ENCODE measurements at places on chromosomes 1 and 21. TPM values are rescaled to one million over a fixed set of nuclear protein-coding genes. Genes with fewer than 3 reads are reported as not detected.
A peak's percentile ranks its signal among the peaks of the same experiment; 100 is the strongest.

Gene MYBPH
- total RNA-seq = 0.22 TPM

Gene TRIM63
- total RNA-seq = 0.26 TPM

DNA sequence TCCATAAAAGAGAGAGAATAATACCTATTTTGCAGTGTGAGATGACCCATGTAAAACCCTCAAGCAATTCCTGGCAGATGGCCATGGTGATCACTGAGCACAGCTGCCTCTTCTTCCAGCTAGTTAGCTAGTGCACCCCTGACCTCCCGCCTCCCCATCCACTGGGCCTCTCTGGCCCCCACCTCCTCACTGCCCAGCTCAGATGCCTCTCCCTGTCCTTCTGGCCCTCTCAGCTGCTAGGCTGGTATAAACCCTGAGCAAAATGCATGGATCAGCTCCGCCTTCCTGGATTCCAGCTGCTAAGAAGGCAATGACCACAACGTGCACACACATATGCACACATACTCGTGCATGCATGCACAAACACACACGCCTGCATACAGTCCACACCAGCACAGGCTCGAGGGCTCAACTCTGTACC lies 117.2 kb downstream of the DMRTB1 start:
- peak; percentile 35 for DNase-seq

DNA sequence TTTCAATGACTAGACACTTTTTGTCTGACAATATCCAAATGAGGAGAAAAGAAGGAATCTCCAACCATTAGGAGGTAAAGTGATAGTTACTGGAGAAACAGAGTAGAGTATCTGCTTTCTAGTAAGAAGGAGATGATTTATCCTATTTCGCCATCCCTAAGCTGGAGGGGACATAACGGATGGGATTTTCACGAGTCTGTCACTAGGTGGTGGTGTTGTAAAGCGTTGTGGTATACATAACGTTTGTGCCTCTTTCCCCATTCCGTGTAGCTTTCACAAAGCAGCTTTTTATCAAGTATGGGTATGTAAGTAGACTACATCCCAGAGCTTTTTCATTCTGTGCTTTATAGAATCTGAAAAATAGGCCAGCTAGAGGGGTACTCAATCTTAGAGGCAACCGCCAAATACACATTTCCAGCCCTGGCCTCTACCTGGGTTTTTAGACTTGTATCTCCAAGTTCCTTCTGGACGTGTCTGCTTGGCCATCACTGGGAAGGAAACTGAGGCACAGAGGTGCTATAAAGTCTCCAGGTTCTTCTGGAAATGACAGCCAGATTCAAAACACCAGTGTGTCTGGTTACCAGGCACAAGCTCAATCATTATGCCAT lies 33.3 kb upstream of the FAM3B start:
- DNase-seq = no peak

DNA sequence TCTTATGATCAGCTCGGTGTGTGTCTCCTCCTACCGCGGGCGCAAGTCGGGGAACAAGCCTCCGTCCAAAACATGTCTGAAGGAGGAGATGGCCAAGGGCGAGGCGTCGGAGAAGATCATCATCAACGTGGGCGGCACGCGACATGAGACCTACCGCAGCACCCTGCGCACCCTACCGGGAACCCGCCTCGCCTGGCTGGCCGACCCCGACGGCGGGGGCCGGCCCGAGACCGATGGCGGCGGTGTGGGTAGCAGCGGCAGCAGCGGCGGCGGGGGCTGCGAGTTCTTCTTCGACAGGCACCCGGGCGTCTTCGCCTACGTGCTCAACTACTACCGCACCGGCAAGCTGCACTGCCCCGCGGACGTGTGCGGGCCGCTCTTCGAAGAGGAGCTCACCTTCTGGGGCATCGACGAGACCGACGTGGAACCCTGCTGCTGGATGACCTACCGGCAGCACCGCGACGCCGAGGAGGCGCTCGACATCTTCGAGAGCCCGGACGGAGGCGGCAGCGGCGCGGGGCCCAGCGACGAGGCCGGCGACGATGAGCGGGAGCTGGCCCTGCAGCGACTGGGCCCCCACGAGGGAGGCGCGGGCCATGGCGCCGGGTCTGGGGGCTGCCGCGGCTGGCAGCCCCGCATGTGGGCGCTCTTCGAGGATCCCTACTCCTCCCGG lies 1.5 kb downstream of the KCNC4 start:
- DNase-seq = no peak

DNA sequence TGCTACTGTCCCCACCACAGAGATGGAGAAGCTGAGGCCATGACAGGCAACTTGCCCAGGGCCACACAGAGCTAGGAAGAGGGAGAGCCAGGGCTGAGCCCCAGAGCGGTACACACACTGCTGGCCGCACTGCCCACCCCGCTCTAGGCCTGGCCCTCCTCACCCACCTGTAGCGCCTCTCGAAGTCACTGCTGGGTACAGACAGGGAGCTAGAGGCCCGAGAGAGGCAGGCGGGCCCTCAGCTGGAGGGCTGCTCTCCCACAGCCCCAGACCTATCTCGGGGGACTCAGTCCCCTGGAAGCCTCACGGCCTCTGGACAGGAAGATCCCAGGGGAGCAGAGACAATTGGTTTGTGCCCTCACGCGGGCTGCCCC lies 17.3 kb upstream of the PLEKHG5 start:
- no peak for DNase-seq

GRCh38 chr1:223460566-223461189 lies 67.5 kb downstream of the CCDC185 start:
- no peak for DNase-seq

GRCh38 chr1:33965086-33965485 lies 101.2 kb downstream of the HMGB4 start:
- DNase-seq = no peak

- no peak for DNase-seq
These were observed 7.7 kb downstream of the POU3F1 start for GRCh38 chr1:38038861-38039260.

- DNase-seq = no peak
These were observed 71.8 kb upstream of the IVNS1ABP start for GRCh38 chr1:185388815-185389214.

Gene FNBP1L
- 22.8 TPM for total RNA-seq

Gene HENMT1
- total RNA-seq = 3.3 TPM

Gene LAPTM5
- 251 TPM for total RNA-seq

DNA sequence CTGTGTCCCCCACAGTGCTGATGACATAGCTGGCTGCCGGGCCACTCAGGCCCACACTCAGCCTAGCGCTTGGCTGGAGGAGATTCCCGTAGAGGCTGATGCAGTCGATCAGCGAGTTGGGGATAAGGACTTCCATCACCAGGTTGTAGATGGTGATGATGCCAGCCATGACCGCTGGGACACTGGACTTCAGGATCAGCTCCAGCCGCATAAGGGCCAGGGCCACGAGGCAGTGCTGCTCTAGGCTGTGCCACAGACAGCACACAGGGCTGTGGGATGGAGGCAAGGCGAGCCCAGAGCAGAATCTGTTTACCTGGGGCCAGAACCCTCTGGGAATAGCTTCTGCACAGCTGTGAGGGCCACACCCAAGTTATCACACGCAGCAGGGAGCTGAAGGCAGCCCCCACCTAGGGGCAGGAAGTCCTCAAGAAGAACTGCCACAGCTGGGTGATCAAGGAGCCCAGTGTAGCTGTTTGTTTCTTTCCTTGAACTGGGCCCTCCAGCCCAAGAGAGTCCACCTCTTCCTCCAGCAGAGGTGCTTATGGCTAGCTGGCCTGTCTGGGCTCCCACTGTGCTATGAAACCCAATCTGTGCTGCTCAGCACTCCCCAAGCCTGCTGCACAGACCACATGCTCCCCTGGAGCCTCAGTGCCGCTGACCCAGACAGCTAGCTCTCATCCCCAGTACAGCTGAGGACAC lies 6.2 kb downstream of the SLC2A1 start:
- no peak for DNase-seq

Gene ZNF593OS
- total RNA-seq = not detected

Gene TEKT2
- 0.35 TPM for total RNA-seq

DNA sequence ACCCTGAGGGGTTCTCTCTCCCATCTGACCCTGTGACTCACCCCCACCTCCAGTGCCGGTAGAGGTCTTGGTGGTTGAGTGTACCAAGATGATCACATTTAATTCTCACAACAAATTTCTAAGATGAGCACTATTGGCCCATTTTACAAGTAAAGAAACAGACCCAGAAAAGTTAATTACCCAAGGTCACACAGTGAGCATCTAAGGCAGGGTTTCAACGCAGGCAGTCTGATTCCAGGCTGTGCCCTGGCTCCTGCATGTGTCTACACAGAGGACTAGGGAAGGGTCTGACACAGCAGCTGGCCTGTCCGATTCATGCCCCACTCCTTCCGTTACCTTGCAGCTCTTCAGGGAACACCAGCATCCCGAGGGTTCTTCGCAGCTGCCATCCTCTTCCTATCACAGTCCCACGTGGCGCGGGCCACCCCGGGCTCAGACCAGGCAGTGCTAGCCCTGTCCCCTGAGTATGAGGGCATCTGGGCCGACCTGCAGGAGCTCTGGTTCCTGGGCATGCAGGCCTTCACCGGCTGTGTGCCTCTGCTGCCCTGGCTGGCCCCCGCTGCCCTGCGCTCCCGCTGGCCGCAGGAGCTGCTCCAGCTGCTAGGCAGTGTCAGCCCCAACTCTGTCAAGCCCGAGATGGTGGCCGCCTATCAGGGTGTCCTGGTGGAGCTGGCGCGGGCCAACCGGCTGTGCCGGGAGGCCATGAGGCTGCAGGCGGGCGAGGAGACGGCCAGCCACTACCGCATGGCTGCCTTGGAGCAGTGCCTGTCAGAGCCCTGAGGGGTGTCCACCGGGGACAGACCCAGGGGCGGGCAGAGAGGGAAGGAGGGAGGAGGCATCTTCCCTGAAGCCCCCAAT lies 7.5 kb downstream of the NCDN start:
- DNase-seq = peak; percentile 49

GRCh38 chr1:4072481-4073153 lies 172.5 kb upstream of the C1orf174 start:
- DNase-seq = peak; percentile 47

- DNase-seq = no peak
These were observed 20.7 kb upstream of the POFUT2 start for GRCh38 chr21:45308194-45309068.

Gene ZNF683
- not detected for total RNA-seq

GRCh38 chr1:98992844-98993243 lies 11.8 kb downstream of the PLPPR5 start:
- no peak for DNase-seq

DNA sequence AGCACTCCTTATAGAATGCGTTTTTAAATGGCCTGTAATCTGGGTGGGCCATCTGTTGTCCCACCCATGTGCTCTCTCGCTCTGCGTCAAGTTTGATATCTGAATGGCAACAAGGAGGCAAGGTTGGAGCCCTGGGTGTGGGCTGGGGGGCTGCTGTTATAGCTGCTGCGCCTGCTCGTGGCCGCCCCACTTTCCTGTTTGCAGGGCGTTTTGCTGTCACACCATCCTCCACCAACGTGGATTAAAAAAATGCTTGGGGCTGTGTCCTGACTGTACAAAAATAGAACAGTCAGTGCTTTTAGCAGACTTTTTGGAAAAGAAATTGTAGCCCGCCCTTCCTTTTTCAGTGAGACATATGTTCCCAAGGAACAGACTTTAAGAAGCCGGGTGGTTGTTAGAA lies 25.4 kb downstream of the UMODL1 start:
- DNase-seq = no peak

GRCh38 chr1:241413386-241413785 lies 56.4 kb upstream of the RGS7 start:
- DNase-seq = no peak

Gene LCE2B
- total RNA-seq = not detected

DNA sequence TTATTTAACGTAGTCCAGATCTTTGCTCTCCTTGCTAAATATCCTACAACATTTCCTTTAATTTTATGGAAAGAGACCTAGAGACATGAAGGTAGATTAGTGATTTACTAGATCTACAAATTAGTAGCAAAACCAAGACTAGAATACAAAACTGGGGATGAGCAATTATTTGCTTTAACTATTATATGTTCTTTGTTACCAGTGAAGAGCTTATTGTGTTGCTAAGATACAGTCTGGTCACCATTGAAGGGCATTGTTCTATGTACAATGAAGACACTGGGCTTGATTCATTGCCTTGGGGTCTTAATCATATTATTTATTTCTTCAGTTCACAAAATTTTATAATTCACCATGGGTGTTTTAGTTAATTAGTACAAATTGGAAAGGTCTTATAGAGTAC lies 88.3 kb downstream of the S1PR1 start:
- no peak for DNase-seq

- DNase-seq = no peak
These were observed 275.0 kb downstream of the AKT3 start for GRCh38 chr1:243575070-243575469.

Gene FMO2
- 45.2 TPM for total RNA-seq

DNA sequence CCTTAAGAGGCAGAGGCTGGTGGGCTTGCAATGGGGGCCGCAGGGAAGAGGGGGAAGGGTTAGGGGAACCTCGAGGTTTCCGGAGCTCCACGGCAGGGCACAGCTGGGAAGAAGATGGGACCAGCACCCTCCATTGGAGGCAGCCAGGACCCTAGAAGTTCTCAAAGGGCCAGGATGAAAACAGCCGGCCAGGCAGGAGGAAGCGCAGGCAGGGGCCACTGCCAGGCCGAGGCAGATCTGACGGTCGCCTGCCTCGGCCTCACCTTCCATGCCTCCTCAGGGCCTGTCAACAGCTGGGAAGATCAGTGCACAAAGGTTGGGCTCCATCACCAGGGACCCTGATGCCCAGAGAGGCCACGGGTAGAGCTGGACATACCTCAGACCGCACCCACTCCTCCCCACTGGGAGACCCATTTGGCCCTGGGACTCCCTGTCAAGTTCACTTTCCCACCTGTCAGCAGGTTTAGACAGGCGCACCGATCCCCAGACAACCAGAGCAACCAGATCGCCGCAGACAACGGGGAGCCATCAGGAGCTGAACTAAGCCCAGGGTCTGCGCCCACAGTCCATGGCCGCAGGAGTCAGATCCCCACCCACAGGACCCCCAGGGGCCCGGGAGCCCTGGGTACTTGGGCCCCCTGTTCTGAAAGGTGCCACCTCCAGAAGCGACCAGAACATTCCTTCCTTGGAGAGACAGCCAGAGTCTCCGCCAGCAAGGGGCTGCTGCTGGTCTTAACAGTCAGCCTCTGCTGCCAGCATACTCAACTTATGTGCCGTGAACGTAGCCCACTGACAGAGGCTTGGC lies 2.2 kb downstream of the SLC19A1 start:
- peak; percentile 88 for DNase-seq

GRCh38 chr1:56097713-56098112 lies 481.6 kb downstream of the PLPP3 start:
- no peak for DNase-seq

DNA sequence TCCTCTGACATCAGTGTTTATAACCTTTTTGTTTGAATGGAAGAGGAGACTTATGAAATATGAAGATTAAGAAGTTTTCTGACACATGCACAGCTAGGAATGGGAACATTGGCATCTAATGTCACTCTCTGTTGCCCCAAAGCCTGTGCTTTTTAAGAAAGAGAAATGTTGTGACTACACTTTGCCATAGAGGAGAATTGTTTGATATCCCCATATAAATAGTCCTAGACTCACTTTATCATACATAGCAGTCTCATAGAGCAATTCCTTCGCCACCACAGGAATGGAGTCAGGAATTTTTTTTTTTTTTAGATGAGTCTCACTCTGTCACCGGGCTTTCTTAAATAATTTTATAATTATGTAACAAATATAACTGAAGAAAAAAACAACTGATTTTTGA lies 1.5 kb downstream of the KRTAP21-3 start:
- no peak for DNase-seq

Measured in mesenteric fat pad (tissue), 1 donor.